ENCODE measurements at places on chromosomes 1 and 21.

GRCh38 chr1:41907446-41907845, 11.3 kb downstream of the HIVEP3 start:
- DNase-seq, result no peak

- no peak for DNase-seq
Observed at GRCh38 chr1:8690253-8690525, 127.3 kb downstream of the RERE start.

- no peak for DNase-seq
Observed at GRCh38 chr1:39196244-39197215, 8.0 kb upstream of the MACF1 start.

- DNase-seq, result no peak
Observed at GRCh38 chr1:223832637-223832943, 13.2 kb downstream of the TP53BP2 start.

- no peak for DNase-seq
Observed at GRCh38 chr1:156523801-156524480, 23.4 kb upstream of the MEF2D start.

- DNase-seq, result no peak
Observed at GRCh38 chr1:111843177-111843576, 87.5 kb downstream of the DDX20 start.

DNA sequence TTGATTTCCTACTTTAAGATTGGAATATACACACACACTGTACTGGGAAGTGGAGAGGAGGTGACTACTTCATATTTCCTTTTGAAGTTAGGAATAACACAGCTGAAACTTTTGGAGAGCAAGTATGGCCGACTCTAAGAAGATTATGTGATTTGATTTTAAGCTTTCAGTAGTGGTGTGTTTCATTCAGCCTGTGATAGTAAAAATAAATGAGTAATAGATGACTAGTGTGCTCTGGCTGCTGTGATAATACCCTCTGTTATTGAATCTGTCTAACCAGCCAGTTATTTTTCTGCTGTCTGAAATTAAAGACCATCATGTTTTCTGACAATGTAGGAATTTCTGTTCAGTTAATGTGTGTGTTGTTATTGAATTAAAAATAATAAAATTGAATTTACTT, 48.3 kb downstream of the CTTNBP2NL start:
- DNase-seq, result no peak
